ENCODE measurements at places on chromosomes 5 and 9.

- DNase-seq, result no peak
These were observed 16.5 kb downstream of the HSDL2 start for GRCh38 chr9:112396416-112396815.

- DNase-seq, result no peak
These were observed 140.3 kb upstream of the CHD1 start for GRCh38 chr5:99068944-99069650.

- DNase-seq, result no peak
These were observed 61.6 kb upstream of the ERCC6L2 start for GRCh38 chr9:95813923-95814322.

DNA sequence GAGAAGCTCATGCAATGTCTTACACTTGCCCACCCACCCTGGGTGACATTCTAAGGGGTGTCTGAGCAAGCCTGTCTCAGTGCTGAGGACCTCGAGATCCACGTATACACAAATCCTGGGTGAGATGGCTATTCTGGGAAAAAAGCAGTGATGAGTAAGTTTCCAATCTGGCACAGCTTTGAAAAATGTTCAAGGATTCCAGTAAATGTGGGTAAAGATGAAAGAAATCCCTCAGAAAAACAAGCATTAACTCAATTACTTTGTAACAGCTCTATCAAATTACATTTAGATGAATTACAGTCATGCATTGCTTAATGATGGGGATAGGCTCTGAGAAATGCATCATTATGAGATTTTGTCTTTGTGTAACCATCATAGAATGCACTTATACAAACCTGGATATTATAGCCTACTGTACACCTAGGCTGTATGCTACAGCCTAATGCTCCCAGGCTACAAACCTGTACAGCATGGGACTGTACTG is 26.9 kb downstream of the GOLM1 start:
- no peak for DNase-seq

- DNase-seq, result no peak
These were observed 373.3 kb downstream of the ARHGEF28 start for GRCh38 chr5:73999297-73999696.

DNA sequence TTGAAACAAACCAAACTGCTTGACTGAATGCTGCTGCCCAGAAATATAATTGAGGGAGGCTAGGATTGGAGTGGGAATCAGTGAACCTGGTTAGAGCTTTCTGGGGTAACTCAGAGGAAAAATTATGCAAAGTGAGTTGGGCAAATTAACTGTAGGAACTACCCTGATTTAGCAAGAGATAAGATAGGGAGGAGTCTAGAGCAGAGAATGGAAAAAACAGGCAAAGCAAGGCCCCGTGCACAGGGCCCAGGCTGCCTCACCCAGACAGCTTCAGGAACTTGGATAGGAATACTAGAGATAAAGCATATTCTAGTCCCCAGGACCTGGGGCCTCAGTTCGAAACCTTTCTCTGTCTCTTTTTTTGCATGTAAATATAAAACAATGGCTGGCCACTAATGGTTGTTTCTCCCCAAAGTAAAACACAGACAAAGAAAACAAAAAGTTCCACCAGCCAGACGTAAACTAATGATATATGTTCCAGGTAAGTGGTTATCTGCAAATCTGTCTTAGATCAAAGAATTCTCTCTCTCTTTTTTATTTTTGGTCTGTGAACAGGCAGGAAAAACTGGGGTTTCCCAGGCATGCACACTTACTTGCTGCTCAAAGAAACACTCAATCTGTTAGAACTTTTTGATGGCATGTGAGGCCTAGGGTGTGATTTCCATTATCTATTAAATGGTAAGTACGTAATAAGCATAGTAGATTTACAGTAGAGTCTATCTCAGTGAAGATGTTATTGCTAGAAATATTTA is 168.1 kb upstream of the MAP3K1 start:
- no peak for DNase-seq

DNA sequence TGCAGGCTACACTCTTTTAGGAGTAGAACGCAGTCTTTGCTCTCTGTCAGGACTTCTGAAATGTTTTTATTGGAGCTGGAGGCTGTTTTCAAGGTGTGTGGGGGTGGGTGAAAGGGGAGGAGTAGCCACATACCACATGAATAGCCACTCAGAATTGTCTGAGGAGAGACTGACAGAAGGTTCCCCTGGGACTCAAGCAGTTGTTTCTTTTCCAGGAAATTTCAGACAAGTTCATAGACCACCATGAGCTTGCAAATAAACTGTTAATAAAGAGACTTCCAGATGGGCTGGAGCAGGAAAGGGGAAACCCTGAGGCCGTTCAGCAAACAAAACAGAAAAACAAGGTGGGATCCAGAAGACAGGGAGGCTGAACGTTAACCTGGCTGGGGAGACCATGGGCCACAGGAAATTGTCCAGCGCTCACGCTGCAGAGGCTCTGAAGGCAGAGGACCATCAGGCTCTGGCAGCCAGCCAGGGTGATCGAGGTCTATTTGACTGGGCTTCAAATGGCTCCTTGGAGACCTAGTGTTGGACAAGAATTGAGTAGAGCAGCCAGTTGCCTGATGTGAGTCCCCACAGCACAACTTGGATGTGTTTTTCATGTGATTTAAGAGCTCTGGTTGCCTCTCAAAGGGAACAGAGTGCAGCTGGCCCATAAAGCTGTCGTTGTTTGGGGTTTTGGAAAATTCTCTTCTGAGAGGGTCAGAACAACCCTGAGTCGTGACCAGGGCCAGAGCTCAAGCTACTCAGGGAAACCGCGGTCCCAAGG is 159.2 kb upstream of the RAI14 start:
- no peak for DNase-seq

DNA sequence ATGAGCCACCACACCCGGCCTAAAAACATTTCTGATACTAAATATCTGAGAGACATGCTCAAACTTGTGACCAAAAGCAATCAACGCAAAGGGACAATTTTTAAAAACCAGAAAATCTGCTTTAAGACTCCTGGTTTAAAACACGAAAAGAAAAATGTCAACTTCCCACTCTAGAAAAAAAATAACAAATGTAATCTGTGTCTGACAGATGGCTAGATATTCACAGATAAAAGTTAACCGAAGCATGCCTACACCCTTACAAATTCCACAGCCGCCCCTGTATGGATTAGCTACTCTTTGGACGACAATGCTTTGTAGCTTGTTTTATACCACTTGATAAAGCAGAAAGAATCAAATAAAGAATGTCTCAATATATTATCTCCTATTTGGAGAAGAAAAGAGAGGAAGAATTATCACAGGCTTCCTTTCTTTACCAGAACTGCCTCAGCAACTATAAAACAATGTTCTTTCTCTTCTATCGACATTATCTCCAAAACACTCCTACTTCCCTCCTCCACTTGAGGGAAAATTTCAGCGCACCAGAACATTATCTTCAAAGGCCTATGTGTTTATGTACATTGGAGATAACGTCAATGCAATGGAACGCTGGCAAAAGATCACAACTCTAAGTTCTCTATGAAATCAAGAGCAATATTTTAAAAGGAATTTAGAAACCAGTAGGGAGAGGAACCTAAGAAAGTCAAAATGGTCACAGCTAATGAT is 26.2 kb downstream of the CEMIP2 start:
- DNase-seq, result no peak

GRCh38 chr9:74921737-74922136 is 31.0 kb downstream of the C9orf40 start:
- no peak for DNase-seq

- no peak for DNase-seq
These were observed 51.2 kb upstream of the RPS23 start for GRCh38 chr5:82329393-82329792.

GRCh38 chr5:113331209-113331551 is 103.6 kb downstream of the TSSK1B start:
- no peak for DNase-seq

GRCh38 chr9:124749781-124750180 is 21.3 kb downstream of the NR6A1 start:
- no peak for DNase-seq

GRCh38 chr5:27788184-27788583 is 749.8 kb upstream of the CDH9 start:
- no peak for DNase-seq

GRCh38 chr9:4020038-4020754 is 279.7 kb downstream of the GLIS3 start:
- DNase-seq, result no peak

GRCh38 chr5:53302529-53302928 is 177.9 kb upstream of the FST start:
- no peak for DNase-seq

- no peak for DNase-seq
These were observed 105.9 kb downstream of the GADD45G start for GRCh38 chr9:89710697-89711096.

DNA sequence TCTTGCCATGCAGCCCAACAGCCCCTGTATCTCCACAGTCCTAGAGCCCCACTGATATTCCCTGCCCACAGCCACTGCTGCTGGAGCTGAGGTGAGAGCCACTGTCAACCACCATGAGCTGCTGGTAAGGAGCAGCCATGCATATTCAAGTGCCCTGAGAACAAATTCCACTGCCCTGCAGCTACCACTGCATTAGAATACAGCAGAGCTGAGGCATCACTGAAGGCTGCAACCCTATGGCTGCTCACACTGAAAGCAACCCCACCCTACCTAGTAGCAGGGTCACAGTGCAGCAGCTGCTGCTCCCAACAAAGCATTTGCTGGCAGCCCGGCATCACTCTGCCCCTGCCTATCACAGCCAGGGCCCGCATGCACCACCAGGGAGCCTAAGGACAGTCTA is 68.6 kb downstream of the SKIC3 start:
- DNase-seq, result no peak

GRCh38 chr9:5735072-5735471 is 97.8 kb downstream of the ERMP1 start:
- DNase-seq, result no peak

DNA sequence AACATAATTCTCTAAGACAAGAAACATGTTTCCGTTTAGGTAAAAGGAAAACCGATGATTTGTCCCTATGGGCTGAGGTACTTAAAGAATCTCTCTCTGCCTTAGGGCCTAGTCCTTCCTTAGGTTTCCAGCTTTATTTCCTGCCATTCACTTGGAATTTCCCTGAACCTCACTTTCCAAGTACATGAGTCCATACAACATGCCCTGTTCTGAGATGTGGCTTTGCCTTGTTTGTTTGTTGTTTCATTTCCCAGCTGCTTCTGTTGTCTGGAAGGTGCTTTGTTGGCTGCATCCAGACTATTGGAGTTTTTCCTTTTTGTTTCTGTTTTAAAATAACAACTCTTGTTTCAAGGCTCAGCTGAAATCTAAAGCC is 95.2 kb downstream of the ALDH1A1 start:
- DNase-seq, result no peak

DNA sequence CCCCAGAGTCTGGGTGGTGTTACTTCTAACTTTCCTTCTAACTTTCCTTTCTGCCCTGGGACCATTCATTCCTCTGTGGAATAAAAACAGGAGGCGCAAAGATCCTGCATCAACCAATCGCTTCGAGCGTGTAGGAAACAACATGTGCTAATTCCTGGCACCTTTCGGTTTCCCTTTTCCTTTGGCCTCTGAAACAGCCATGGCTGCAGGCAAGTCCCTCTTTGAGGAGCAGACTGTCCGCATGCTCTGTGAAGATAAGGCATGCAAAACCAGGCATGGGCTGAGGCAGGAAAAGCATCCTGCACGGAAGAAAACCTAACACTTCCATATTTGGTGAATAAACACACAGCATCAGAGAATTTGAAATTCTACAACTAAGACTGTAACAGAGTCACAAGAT is 128.3 kb downstream of the HSD17B3 start:
- no peak for DNase-seq

DNA sequence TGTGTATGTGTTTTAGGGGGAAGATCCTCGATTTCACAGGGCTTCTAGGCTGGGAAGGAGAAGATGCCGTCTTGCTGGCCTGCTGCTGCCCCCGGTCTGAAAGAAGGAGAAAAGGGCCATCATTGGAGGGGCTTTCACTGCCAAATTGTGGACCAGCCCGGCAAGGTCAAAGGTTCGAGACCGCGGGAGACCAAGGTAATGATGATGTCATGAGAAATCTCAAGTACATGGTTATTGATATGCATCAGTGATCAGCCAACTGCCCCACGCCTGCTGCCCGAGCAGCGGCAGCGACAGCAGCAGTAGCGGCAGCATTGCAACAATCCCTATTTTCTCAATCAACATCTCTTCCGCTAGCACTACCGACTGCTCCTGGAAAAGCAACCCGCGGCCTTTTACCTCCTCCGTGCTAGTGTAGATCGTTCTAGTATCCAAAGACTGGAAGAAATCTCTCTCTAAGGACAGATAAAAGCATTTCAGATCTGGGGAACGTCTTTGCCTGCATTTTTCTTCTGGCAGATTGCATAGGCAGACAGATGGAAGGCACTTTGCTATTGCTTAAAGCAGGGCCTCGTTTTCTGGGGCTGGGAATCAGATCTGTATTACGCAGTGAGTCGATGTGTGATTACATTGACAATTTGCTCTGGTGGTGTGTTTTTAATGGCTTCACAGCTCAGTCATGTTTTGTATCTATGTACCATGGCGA is 215.3 kb downstream of the MEF2C start:
- DNase-seq, result no peak

GRCh38 chr9:38016375-38017135 is 52.5 kb downstream of the SHB start:
- no peak for DNase-seq

GRCh38 chr5:156093024-156093423 is 233.9 kb upstream of the SGCD start:
- no peak for DNase-seq

DNA sequence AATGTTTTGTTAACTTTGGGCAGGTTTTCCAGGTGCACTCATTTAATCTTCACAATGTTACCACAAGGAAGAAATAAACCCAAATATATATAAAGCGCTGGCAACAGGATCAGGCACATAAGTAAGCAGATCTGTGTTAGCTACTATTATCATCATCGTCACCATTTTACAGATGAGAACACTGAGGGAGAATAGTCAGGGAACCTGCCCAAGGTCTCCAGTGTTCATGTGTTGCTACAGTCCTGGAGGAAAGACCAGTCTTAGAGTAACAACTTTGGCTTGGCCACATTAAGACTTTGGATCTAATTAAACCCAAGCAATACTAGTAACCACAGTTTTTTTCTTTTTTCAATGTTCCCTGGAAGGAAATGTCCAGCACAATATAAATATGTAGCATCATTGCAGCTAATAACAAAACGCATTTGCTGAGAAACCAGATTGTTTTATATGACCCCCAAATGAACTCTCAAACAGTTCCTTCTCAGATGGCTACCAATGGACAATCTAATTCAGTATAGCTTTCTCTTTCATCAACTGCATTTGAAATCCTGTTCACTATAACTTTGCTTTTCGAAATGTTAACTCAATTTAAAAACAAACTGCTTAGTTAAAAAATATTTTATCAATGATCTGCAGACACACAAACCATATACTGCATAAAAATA is 11.8 kb downstream of the NREP start:
- DNase-seq, result no peak

Data from stimulated activated CD4-positive, alpha-beta T cell treated with anti-CD3 and anti-CD28 coated beads, Interleukin-1b, Interleukin-23, amount 100 ng/mL, for 1 hour (primary cell).